ENCODE measurements at places on chromosomes 13 and 19.

DNA sequence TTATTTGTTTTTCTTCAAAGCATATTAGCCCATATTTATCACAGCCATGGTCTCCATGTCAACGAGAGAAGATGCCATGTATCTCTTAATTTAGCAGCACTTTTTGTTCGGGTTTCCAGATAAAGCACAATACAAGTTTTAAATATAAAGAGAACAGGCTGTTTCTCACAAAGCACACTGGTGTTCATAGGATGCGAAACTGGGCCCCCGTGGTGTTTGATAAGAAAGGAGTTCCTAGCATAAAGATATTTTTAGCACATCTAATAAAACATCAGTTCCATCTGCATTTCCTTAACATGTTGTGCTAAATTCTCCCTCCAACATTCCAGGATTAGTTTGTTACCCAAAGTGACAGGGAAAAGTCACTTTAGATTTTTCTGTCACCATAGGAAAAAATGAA, 72.4 kb upstream of the EDNRB start:
- DNase-seq, result no peak

GRCh38 chr13:109336730-109337129, 449.7 kb downstream of the IRS2 start:
- DNase-seq, result no peak

GRCh38 chr13:60655256-60655655, 258.2 kb downstream of the TDRD3 start:
- no peak for DNase-seq

- peak; percentile 63 for DNase-seq
Observed at GRCh38 chr13:73754727-73755292, 379.4 kb downstream of the KLF12 start.

DNA sequence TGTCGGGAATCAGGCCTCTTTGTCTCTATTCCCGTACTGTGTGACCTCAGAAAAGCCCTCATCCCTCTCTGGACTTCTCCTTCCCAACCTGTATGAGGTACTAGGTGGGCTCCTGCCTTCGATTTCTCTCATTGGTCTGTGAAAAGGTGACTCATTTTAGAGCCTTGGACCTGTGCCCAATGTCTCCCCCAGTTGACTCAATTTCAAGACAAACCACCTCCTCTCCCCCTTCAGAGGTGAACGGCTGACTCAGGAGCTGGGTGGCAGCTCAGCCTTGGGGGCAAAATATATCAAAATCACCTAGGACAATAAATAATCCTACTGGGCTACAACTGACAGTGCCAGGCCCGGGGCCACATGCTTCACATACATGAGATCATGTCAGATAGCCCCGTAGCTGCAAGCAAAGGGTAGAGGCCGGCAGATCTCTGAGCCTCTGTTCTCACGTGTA, 630 bp downstream of the COQ8B start:
- peak; percentile 33 for DNase-seq

DNA sequence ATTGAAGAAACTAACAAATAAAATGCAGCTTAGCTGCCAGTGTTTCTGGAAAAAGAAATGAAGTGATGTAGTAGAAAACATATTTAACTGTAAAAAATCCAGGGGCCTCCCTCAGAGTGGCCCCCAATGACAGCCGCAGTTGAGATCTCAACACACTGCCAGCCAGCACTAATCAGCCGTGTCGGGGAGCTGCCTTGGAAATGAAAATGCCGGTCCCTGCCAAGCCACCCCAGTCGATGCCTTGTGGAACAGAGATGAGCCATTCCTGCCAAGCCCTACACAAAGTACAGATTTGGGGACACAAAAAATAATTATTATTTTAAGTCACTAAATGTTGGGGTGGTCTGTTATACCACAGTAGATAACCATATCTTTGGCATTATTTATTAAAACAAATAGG, 1342.4 kb downstream of the EFNB2 start:
- DNase-seq, result no peak

GRCh38 chr13:37701306-37701705, 102.7 kb upstream of the POSTN start:
- DNase-seq, result no peak

DNA sequence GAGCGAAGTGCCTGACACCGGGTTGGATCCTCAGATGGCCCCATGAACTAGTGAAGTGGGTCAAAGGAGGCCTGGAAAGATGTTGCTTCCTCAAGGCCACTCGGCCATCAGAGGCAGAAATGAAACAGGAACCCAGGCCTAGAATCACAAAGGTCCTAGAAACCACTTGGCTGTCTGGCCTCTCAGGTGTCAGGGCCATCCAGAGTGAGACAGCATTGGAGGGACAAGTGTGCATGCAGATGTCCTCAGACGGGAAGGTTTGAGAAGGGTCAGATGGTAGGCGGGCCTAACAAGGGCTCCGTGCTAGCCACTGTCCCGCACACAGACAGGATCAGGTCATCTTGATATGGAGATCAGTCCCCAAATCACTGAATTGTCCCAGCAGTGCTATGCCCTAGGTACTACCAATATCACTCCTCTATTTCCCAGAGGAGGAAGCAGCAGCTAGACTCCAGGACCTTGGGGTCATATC, 14.3 kb downstream of the CCDC97 start:
- no peak for DNase-seq

DNA sequence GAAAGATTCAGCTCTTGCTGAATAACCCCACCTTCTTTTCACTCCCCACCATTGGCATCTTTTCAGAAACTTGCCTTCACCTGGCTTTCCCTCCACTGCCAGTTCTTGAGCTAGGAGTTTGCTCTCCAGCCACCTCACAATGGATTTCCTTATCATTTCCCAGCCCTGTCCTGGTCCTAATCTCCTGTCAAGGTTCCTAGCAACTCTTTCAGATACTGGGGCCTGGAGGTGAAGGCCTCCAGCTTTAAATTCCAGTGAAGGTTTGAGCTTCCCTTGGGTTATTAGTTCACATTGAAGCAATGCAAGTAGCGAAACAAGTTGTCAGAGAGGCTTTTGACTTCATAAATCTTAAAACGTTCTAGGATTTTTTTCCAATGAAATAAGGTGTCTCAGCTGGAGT, 320.8 kb upstream of the MAB21L1 start:
- DNase-seq, result no peak

- no peak for DNase-seq
Observed at GRCh38 chr13:38658906-38659305, 28.0 kb upstream of the FREM2 start.

DNA sequence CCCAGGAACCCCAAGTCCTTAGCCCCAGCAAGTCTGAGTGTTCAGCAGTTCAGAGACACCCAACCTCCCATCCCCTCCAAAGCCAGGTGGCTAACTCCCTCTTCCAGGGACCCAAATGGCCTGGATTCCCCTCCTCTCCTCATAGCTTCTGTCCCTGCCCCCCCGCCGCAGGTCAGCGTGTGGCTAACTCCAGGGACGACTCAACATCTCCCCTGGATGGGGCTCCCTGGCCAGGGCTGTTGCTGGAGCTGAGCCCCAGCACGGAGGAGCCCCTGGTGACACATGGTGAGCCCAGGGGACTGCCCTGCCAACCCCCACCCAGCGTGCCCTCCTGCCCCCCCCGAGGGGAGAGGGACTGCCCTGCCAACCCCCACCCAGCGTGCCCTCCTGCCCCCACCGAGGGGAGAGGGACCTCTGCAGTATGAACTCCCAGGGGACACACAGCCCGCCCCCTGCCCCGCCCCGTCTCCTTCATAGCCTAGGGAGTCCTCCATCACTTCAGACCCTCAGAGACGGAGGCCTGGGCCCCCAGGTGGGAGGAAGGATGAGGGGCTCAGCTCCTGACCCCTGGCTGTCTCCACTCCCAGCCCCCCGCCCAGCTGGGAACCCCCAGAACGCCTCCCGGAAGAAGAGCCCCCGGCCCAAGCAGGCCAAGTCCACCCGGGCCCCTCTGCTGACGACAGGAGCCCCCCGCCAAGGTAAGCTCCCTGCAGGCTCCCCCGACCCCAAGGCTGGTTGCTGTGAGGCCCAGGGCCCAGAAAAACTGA, 1.7 kb downstream of the SSC5D start:
- DNase-seq, result no peak

DNA sequence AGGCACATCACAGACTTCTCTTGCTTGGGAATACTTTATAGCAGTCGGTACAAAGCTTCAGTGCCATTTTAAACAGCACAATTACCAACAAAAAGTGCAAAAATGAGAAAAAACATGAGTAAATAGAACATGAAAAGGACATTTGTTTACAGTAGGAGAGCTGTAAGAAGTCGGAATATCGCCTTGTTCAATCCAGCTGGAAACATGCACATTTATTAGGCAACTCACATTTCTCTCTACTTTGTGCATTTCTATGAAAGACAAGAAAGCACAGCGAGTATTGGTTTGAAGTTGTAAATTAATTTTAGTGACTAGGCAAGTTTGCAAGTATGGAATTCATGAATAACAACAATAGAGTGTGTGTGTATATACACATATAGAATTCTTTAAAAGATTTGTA, 484.7 kb downstream of the DACH1 start:
- no peak for DNase-seq

DNA sequence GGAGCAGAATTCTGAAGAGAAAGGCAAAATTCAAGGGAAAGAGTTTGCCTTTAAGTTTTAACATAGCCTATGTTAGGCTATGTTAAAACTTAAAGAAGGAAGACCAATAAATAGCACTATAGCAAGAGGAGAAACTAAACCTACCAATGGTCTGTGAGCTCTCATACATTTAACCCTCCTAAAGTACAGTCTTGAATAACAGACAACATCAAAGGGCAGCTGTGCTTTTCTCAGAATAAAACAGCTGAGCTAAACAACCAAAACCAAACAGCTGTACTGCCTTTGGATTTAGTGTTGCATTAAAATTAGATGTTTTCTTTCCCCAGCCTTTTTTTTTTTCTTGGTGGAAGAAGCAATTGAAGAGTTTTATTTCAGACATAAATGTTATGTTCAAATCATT, 34.0 kb downstream of the KLF5 start:
- DNase-seq, result no peak

DNA sequence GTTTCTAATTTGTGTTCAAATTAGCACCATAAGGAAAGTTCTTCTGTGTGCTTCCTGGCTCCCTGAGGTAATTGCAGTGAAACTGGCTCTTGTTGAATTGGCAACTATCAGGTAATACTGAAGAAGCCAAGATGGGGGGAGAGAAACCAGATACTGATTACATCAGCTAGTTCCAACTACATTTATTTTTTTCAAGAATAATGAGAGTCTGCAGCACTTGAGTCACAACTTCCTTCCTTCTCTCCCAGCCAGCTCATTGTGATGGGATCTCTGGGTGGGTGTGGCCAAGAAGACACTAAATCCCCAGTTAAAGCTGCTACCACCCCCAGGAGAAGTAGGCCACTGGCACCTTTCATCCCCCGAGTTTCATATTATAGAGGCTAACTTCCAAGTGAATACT, 100.7 kb upstream of the RXFP2 start:
- no peak for DNase-seq

DNA sequence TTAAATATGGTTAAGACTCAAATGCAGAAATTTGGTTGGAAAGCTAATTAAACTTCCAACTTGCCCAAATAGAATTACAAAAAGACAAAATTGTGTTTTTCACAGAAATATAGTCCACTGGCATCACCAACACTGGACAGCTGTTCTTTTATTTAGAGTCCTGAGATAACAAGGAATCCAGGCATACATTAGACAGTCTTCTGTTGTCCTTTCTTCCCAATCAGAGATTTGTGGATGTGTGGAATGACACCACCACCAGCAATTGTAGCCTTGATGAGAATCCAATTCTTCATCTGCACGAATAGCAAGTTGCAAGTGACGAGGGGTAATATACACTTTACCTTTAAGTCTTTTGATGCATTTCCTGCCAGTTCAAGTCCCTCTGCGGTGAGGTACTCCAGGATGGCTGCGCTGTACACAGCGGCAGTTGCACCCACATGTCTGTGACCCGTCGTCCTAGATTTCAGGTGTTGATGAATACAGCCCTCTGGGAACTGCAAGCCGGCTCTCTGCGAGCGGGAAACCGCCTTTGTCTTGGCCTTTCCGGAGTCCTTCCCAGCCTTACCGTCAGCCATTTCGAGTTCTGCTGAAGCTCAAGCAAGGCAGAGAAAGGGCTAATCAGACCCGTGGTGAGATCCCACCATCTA, 14.7 kb downstream of the UBAC2 start:
- DNase-seq, result peak; percentile 66

DNA sequence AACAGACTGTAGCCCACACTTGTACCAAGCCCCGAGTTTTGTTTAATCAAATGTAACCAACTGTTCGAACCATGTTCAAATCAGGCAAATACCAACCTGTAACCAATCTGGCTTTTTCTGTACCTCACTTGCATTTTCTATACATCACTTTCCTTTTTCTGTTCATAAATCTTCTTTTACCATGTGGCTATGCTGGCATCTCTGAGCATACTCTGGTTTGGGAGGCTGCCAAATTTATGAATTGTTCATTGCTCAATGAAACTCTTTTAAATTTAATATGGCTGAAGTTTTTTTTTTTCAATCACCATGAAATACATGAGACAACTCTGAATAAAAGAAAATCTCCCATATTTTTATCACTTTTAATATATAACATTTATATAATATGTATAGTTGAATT, 256.1 kb downstream of the SLITRK6 start:
- DNase-seq, result no peak

DNA sequence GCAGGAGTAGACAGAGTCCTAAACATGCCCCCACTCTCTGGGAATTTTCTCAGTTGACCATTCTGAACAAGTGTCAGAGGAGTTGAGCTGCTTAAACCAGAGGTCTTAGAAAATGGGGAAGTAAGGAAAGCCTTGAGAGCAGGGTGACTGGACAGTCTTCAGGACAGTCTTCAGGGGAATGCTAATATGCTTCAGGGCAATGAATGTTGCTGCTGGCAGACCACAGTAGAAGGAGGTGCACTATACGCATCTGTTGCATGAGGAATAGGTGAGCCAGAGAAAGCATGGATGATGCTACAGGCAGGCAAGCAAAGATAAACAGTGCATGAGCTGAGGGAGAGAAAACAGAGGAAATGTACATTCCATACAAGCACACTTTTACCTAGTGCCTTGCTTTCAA, 196.6 kb upstream of the GPR12 start:
- DNase-seq, result no peak

DNA sequence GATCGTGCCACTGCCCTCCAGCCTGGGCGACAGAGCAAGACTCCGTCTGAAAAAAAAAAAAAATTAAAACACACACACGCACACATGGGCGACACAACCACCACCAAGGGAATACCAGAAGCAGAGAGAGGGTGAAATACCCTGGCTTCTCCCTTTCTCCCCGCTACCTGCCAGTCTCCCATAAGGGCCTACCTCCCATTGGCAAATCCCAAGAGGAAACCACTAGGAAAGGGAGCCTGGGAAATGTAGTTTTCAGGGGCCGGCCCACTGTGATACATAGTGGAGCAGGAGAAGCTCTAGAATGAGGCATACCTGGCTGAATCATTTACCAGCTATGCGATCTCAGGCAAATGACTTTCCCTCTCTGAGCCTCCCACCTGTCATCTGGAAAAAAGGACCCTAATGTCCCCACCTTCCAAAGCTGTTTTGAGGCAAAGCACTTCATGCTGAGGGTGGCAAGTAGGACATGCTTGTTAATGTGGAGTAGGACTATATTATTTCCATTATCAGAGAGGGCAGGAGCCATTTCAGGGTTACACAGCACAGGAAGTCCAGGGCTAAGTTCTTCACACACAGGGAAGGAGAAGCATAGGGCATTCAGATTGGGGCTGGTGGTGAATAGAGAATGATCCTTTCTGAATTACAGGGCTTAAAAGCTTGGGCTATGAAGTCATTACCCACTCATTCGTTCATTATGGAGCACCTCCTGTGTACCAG, 14.3 kb upstream of the HNRNPUL1 start:
- no peak for DNase-seq

Data from naive thymus-derived CD8-positive, alpha-beta T cell (primary cell).